T-helper 17 cell (primary cell): ENCODE measurements at places on chromosomes 1 and 21. TPM values are rescaled to one million over a fixed set of nuclear protein-coding genes. Genes with fewer than 3 reads are reported as not detected.

GRCh38 chr1:72369069-72369757 is 86.9 kb upstream of the NEGR1 start:
- no peak for DNase-seq
- H3K4me1 ChIP-seq: no peaks in the 10 kb centered on the region
- no peaks in the 10 kb centered on the region for H3K36me3 ChIP-seq
- no peak overlapping the region for H3K27ac ChIP-seq

Gene HSD17B7
- 18.1 TPM for total RNA-seq

DNA sequence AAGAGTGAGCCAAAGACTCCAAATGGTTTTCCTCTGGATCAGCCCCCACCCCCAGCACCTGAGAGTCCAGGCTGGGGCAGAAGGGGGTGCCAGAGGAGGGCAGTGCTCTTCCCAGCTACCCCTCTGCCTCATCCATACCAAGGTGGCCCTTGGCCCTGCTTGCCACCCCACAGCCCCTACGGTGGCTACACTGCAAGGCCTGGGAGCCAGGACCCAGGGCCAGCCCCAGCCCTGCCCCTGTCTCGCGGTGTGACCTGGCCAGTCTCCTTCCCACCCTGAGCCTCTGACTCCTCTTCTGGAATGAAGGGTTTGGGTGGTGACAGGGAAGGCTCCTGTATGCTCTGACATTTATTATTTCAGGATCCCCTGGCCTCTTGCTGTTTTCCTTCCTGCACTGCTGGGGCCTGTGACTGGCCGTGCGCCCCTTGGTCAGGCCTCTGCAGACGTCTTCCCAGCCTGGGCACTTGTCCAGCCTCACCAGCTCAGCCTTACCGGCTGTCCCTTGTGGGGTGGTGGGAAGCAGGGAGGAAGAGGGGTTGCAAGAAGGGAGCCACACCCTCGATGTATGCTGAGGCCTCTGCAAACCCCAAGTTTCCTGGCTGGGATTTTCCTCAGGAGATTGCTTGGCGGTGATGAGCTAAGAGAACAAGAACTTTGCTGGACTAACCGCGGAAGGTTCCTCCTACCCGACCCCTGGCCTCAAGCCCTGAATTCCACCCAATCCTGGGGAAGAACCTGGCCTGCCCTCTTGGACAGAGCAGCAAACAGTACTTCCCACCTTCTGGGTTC is 13.5 kb downstream of the ASAP3 start:
- H3K4me1 ChIP-seq: peaks cover 4% of the 10 kb centered on the region
- no peak for DNase-seq
- no peak overlapping the region for H3K27ac ChIP-seq
- peaks cover 10% of the 10 kb centered on the region for H3K27me3 ChIP-seq

DNA sequence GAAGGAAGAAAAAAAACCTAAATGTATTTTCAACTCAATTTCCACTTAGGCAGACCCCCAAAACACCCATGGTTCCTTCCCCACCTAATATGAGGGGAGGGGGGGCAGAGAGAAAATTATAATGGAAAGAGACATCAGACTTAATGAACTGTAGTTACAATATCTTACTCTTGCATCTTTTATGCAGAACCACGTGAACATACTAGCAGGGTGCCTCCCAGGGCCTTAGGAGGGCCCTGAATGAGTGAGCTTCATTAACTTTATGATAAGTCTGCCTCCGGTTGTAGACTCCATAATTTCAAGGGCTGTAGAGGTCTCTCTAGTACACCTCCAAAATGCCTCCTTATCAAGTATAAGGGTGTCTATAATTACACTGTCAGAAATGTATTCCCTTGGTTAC is 11.3 kb upstream of the KIRREL1 start:
- H3K27me3 ChIP-seq: peaks cover 57% of the 10 kb centered on the region
- H3K27ac ChIP-seq: no peak overlapping the region
- peaks cover 2% of the 10 kb centered on the region for H3K36me3 ChIP-seq
- H3K4me3 ChIP-seq: no peak overlapping the region
- no peak for DNase-seq

Gene ATF3
- 53.0 TPM for total RNA-seq
